ENCODE measurements at places on chromosomes 7 and 10.

- DNase-seq: no peak
Observed at GRCh38 chr10:6881987-6882386, 301.9 kb upstream of the PRKCQ start.

GRCh38 chr7:5541087-5541992 lies 117.7 kb upstream of the TNRC18 start:
- no peak for DNase-seq

GRCh38 chr7:43501870-43502269 lies 81.0 kb upstream of the STK17A start:
- DNase-seq: no peak

DNA sequence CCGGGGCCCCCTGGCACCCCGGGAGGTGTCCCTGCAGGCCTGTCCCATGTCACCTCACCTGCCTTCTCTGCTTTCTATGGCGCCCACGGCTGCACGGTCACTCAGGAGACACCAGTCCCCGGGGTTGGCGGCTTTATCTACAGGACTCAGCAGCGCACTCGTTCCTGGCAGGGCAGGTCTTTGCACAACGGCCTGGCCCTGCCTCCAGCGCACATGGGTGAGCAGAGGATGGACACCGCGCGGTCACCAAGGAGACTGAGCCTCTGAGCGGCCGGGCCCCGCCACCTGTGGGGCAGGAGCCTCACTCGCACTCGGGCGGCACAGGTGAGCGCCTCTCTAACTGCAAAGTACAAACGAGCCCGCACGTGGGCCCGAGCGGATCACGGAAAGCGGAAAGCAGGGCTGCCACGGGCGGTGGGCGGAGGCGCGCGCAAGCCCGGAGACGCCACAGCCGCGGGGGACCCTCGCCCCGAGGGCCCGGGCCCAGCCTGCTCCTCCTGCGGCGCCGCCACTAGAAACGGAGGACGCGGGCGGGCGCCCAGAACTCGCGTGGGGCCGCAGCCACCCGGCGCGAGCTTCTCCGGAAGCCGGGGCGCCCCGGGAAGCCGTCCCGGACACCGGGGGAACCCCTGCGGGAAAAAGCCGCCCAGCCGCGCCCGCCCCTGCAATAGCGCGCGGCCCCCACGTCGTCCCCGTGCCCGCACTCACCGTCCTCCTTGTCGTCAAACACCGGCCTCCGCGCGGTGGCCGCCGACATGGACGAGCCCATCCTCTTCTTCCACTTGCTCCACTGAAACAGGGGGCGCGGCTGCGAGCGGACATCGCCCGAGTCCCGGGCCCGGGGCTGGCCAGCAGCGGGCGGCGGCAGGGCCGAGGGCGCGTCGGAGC lies 642 bp downstream of the STK32C start:
- no peak for DNase-seq

DNA sequence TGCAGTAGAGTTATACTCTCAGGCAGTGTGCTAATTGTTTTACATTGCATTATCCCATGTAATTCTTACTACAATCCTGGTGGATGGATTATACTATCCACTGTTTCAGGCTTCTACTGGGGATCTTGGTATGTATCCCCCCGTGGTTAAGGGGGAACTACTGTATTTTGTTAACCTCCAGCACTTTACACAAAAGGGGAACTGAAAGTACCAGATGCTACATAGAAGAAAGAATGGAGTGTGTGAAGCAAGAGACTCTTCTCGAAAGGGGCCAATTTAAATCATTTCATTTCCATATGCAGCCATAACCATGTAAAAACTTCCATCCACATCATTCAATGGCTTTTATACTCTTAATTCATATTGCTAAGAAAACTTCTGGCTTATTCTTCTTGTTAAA lies 69.4 kb downstream of the C1GALT1 start:
- no peak for DNase-seq

DNA sequence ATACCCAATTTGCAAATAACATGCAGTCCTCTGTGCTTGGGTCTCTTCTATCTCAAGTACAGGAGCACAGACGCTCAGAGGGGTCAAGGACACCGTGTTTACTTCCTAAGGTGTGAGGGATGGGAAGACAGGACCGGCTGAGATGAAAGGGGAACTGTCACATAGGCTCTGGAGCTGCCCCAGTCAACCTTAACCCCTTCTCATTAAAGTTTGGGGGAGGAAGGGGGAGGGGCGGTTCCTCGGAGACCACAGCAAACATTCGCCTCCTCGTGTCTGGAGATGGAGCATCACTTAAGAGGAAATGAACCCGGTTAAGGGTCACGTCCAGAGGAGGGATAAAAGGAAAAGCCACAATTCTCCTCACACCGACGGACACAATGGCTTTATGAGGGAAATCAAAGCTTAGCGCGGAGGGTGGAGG lies 1.1 kb downstream of the SH3PXD2A start:
- DNase-seq: no peak

GRCh38 chr10:103921750-103922195 lies 3.8 kb upstream of the STN1 start:
- no peak for DNase-seq

GRCh38 chr7:157712666-157713235 lies 375.9 kb downstream of the DNAJB6 start:
- no peak for DNase-seq

DNA sequence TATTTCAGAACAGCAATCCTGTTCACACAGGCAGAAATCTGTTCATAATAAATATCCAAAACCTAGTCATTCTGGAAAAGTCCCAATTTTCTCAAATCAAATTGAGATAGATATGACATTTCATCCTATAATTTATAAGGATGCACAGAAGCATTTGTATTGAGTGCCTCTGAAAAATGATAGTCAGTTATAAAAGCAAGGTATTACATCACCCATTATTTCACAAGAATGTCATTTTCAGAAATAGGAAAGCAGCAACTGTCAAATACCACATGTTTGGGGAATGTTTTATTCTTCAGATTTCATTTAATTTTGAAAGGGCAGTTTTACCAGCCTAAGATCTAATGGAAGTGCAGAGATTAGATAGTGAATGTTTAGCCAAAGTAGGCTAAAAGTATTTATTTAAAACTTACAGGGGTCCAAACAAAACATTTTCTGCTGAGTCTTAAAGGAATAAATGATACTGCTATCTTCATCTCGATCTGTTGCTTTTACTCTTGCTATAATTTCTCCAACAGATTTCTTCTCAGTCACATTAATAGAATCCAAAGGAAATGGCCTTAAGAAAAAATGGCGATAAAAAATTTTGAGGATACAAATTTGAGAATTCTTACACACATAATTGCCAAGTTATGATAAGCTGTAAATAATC lies 185.8 kb downstream of the HGF start:
- no peak for DNase-seq

DNA sequence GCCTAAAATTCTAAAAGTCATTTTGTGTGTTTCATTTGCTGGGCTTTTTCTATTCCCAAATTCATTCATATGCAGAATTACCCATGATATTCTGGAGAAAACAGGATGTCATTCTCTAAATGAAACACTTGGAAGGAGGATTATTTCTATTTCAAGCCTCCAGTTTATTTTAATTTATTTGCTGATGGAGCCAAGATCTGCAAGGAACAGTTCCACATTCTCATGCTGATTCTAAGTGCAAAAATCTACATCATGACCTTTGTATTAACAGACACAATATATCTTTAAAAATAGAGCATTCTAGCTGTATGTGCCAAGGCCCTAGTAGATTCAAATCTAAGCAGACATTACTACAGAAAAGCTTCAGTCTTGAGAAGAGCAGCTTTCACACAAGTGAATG lies 51.3 kb upstream of the KCND2 start:
- no peak for DNase-seq

- DNase-seq: no peak
Observed at GRCh38 chr10:86419101-86419500, 52.5 kb upstream of the GRID1 start.

- DNase-seq: no peak
Observed at GRCh38 chr10:128744811-128745305, 618.6 kb upstream of the MKI67 start.

All from amniotic stem cell (primary cell).